ENCODE measurements at places on chromosomes 13 and 19.
A peak's percentile ranks its signal among the peaks of the same experiment; 100 is the strongest.

GRCh38 chr19:5632657-5633056 is 9.8 kb downstream of the SAFB start:
- no peak for DNase-seq

- peak; percentile 63 for DNase-seq
These were observed 337 bp upstream of the FXYD7 start for GRCh38 chr19:35142606-35143230.

DNA sequence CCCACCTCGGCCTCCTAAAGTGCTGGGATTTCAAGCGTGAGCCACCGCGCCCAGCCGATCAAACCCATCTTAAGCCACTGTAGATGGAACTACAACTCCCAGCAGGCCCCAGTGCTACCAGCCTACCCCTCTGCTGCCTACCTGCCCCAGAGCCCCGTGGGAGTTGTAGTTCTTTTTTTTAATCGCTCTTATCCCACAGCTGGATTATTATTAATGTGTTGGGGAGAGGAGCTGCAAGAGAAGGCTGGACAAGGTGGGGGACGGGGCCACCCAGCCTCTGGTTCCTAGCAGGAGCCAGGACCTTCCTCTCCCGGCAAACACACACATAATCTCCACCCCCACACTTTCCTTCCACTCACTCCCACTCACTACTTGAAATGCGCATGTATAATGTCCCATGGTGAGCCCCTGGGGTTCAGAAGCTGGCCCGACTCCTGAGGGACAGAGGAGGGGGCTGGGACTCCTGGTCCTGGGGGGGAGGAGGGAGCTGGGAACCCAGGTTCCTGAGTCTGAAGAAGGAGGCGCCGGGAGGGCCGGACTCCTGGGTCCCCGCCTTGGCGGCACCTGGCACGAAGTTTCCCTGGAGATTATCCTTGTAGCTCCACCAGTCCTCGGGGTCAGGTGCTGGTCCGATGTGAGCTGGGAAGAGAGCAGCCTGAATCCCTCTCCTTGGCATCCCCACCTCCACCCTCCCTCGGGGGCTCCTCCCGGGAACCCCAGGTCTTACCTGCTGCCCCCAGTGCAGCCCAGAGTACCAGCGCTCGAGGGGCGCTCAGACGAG is 958 bp downstream of the CA11 start:
- DNase-seq, result peak; percentile 80

DNA sequence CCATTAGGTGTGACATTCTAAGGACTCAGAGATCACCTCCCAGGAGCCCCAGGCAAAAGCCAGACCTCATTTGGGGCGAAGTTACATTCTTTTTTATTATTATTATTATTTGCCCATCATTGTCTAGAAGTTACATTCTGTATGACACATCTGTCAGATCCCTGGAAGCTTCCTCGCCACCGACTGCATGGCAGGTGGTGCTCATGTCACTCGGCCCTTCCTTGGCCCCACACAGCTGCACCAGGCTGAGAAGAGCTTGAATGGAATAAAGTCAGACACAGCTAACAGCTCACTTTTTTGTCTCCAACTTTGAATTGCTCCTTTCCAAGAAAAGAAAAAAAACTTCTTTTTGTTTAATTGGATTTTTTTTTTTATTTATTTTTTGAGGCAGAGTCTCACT is 41.4 kb upstream of the LDLR start:
- no peak for DNase-seq

- DNase-seq, result peak; percentile 89
These were observed 11.7 kb downstream of the PRR36 start for GRCh38 chr19:7862413-7862951.

DNA sequence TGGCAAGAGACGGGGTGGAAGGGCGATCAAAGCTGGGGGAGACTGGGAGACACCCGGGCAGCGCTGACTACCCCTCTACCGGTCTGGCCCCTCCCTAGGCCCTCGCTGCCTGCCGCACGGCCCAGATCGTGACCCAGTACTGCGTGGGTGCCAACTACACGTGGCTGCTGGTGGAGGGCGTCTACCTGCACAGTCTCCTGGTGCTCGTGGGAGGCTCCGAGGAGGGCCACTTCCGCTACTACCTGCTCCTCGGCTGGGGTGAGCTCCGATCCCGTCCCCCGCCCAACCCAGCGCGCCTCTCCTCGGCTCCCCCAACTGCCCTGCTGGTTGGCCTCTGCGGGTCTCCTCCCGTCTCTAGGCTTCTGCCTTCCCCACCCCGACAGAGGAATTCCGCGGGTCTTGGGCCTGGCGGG is 8.8 kb downstream of the GIPR start:
- no peak for DNase-seq

GRCh38 chr13:65943024-65943423 is 1287.1 kb downstream of the PCDH9 start:
- no peak for DNase-seq

GRCh38 chr19:41714598-41714997 is 6.2 kb downstream of the CEACAM5 start:
- no peak for DNase-seq

DNA sequence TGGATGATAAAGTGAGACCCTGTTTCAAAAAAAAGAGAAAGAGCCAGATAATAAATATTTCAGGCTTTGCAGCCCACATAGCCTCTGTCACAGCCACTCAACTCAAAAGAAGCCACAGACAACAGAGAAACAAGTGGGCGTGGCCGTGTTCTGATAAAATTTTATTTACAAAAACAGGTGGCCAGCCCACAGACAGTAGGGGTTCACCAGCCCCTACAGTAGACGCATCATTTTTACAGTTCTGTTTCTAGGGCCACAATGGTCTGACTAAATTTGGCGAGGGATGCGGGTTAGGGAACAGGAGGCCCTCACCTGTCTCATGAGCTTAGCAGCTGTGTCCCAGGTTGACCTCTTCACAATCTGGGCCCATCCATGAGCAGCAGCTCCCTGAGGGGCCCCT is 59.5 kb downstream of the ARHGEF18 start:
- DNase-seq, result no peak

DNA sequence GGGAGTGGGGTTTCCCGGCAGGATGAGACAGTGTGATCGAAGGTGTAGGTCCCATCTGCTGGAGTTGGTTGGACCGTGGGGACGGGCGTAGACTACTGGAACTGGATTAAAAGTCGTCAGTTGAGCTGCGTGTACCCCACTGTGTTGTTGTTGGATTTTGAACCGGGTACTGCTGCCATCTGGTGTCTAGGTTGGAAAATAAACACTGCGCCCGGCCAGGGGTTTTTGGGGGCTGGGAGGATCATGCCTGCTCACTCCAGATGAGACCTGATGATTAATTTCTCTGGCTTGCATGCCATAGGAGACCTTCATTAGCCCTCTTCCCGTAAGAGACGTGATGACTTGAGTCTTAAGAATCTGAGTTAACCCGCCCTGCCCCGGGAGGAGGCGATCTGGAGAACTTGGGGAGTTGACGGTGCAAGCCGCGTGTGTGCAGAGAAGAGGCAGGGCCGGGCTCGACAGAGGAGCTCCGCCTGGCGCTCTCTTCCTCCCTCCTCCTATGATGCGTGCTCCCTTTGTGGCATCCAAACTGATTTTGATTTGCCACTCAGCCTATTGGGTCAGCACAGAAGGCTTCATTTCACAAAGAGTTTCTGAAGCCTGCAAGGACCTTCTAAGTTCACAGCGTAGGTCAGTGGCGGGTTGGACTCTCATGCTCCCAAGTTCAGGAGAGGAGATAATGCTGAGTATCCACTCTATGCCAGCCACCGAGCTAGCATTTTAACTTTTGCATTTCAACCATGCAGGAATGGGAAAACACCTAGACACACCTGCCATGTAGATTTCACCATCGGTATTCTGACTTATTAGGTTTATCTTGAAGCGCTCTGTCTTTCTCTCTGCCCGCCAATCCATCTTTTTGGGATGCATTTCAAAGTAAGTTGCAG is 2.7 kb downstream of the UHRF1 start:
- DNase-seq, result peak; percentile 85

DNA sequence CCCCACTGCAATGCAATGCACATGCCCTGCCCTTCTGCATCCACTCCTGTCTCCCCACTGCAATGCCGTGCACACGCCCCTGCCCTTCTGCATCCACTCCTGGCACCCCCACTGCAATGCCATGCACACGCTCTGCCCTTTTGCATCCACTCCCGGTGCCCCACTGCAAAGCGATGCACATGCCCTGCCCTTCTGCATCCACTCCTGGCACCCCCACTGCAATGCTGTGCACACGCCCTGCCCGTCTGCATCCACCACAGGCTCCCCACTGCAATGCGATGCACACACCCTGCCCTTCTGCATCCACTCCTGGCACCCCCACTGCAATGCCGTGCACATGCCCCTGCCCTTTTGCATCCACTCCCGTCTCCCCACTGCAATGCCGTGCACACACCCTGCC is 98.1 kb downstream of the KCTD15 start:
- DNase-seq, result no peak

DNA sequence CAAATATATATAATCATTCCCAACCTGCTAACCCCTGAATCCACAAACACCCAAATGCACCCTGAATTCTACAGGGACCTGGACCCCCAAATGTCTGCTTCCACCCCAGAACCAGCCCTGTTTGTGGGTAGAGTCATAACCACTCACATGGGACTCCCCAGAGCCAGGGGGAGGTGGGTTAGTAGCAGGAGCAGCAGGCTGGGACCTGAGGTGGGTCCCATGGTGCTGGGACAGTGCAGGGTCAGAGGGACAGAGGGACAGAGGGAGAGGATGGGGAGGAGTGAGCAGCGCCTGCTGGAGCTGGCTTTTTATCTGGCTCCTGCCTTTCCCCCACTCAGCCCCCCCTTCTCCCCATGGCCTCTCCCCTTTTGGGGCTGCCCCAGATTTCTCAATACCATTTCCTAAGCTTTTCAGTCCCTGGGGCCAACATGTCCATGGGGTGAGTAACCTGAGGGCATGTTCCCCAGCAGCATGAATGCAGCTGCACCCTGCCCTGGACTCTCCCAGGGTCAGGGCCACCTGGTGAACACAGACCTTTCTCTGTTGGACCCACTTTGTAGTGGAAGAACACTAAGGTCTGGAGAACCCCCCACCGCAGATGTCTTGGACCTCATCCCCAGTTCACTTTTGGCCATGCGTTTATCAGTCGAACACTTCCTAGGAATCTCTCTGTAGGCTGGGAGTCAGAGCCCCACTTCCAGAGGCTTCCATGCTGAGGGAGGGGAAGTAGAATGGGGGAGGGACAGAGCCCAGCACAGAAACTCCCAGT is at the start of gene C3:
Gene C3 (minus strand): TSS at position 282 of the 769 bp plus-strand sequence. CDS start 61 bp downstream, at position 221.
- DNase-seq, result peak; percentile 72

DNA sequence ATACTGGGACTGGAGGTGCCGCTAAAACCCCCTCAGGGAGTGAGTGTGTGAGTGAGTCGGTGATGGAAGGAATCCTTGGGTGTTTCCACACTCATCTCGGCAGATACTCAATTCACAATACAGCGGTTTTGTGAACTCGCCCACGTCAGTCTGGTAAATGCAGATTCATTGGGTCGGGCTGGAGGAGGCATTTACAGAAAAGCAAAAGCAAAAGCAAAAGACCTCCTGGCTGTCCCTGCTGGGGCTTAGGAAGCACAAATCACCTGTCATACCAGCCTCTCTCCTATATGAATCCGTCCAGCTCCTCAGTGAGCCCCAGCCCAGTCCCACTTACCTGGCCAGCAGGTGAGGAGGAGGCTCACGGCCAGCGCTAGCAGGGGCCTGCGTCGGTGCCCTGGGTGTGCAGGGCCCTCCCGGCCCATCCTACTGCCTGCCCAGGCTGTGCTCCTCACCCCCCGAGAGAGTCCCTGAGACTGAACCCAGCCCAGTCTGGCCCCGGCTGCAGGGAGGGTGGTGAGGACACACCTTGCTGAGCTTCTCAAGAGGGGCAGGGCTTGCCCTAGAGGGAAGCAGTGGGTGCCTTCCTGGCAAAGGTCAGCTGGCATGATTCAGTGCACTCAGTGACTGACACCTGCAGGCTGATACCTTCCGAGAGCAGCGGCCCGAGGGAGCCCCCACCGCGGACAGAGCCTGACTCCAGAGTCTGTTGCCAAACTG is at the start of gene MUC16:
Gene MUC16 (minus strand): TSS at position 475 of the 717 bp plus-strand sequence.
- no peak for DNase-seq

GRCh38 chr13:100333141-100333540 is 244.2 kb downstream of the PCCA start:
- no peak for DNase-seq

GRCh38 chr13:83732755-83733154 is 149.5 kb downstream of the SLITRK1 start:
- DNase-seq, result no peak

- no peak for DNase-seq
These were observed 9.1 kb upstream of the OLFM2 start for GRCh38 chr19:9945319-9945966.

- no peak for DNase-seq
These were observed 101.2 kb downstream of the LHFPL6 start for GRCh38 chr13:39501702-39502324.

DNA sequence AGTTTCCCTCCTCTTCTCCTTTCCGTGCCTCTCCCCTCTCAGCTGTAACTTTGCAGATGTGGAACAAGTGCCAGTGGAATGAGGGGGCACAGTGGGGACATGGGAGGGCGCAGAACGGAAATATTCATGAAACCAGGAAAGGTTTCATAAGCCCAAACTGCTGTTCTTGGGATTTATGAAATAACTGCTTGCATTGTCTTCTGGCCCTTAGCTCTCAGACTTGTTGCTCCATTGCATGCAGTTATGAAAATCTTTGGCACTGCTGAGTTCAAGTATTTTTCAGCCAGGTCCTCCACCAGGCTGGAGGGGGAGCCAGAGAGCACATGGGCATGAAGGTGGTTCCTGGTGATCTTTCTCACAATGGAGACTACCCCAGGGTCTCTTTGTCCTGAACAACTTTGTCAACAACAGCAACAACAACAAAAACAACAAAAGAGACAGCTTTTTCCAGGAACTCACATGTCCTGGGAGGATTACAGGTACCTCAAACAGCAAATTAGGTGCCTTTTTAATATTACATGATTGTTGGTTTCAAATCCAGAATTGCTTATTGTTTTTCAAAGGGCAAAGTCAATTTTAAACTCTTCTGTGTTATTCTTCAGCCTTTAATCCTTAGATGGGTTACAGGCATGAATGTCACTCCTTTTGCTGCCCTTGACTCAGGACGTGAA is 1.5 kb downstream of the RGCC start:
- DNase-seq, result peak; percentile 48

All from left lung (tissue), 14 donors.